ENCODE measurements at places on chromosomes 13 and 19. TPM values are rescaled to one million over a fixed set of nuclear protein-coding genes. Genes with fewer than 3 reads are reported as not detected.

Gene ZSCAN4
- total RNA-seq = not detected

Gene SYCN
- total RNA-seq = not detected

Gene ZNF576
- 13.2 TPM for total RNA-seq

Gene CEACAM3
- total RNA-seq = not detected

Gene ZNF426
- total RNA-seq = 4.6 TPM

Gene KRTDAP
- not detected for total RNA-seq

Gene ZIC2
- 1.3 TPM for total RNA-seq

Gene NLRP5
- total RNA-seq = not detected

Gene KLK14
- total RNA-seq = not detected

Gene SHANK1
- total RNA-seq = not detected

Gene RASGRP4
- not detected for total RNA-seq

Gene F10
- total RNA-seq = 34.3 TPM

Gene EFNA2
- total RNA-seq = 18.6 TPM

Gene PEPD
- 123 TPM for total RNA-seq

Gene ANGPTL8
- not detected for total RNA-seq

Gene TMEM190
- total RNA-seq = not detected

Gene TMEM255B
- 0.67 TPM for total RNA-seq

Gene SERTAD1
- total RNA-seq = 8.6 TPM

Gene NXNL1
- total RNA-seq = not detected

Gene FFAR1
- total RNA-seq = not detected

Gene VSTM1
- not detected for total RNA-seq

Gene LCP1
- 32.1 TPM for total RNA-seq

Gene SCGB2B2
- total RNA-seq = 0.72 TPM

Gene NCR1
- 1.1 TPM for total RNA-seq

Gene ZNF560
- not detected for total RNA-seq

Gene ADGRE3
- total RNA-seq = not detected

Gene IFNL1
- total RNA-seq = not detected

Gene KCNRG
- total RNA-seq = 0.20 TPM

Gene ZIK1
- not detected for total RNA-seq

Gene ZNF418
- 0.50 TPM for total RNA-seq

Gene DKKL1
- not detected for total RNA-seq

Gene ZNF211
- total RNA-seq = 10.5 TPM

Gene IL11
- 0.70 TPM for total RNA-seq

Gene ZNF296
- total RNA-seq = 8.4 TPM

Gene HNRNPUL1
- 322 TPM for total RNA-seq

Gene SIGLEC7
- total RNA-seq = not detected

Gene CDX2
- total RNA-seq = 109 TPM

Gene CYP4F8
- not detected for total RNA-seq

Gene POU2F2
- 1.5 TPM for total RNA-seq

Gene SHKBP1
- total RNA-seq = 81.6 TPM

Gene ZNF439
- total RNA-seq = 2.3 TPM

Gene NLRP9
- not detected for total RNA-seq

Gene ONECUT3
- total RNA-seq = not detected

Gene QPCTL
- 16.9 TPM for total RNA-seq

Gene SLITRK5
- not detected for total RNA-seq

All from Caco-2 (cell line).